ENCODE measurements at places on chromosomes 5 and 9. TPM values are rescaled to one million over a fixed set of nuclear protein-coding genes. Genes with fewer than 3 reads are reported as not detected.

DNA sequence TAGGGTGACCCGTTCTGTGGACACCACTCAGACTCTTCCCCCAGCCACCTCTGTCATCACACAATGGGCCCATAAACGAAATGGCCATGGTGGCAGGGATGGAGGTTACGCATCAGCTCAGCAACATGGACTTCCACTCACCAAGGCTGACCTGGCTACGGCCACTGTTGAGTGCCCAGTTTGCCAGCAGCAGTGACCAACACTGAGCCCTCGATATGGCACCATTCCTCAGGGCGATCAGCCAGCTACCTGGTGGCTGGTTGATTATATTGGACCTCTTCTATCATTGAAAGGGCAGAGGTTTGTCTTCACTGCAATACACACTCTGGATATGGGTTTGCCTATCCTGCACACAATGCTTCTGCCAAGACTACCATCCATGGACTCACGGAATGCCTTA is 21.1 kb downstream of the MTMR12 start:
- no peak for DNase-seq

- DNase-seq: no peak
Observed at GRCh38 chr9:83359039-83359438, 179.2 kb downstream of the FRMD3 start.

- DNase-seq: no peak
Observed at GRCh38 chr5:113044776-113045465, 68.3 kb downstream of the DCP2 start.

GRCh38 chr5:83357621-83358231 is 113.8 kb upstream of the VCAN start:
- no peak for DNase-seq

The ACSL6 gene
- total RNA-seq: 0.56 TPM

The SLC1A1 gene
- total RNA-seq: 4.6 TPM

- no peak for DNase-seq
Observed at GRCh38 chr9:132127888-132128534, 33.8 kb upstream of the NTNG2 start.

The LRRC19 gene
- total RNA-seq: not detected

Data from heart left ventricle (tissue), 16 donors.